ENCODE measurements at places on chromosomes 2 and 18. TPM values are rescaled to one million over a fixed set of nuclear protein-coding genes. Genes with fewer than 3 reads are reported as not detected.

The KLHL14 gene
- total RNA-seq = not detected

The PJVK gene
- 1.5 TPM for total RNA-seq

The CCDC141 gene
- total RNA-seq = 270 TPM

The GTF3C2 gene
- 22.0 TPM for total RNA-seq

DNA sequence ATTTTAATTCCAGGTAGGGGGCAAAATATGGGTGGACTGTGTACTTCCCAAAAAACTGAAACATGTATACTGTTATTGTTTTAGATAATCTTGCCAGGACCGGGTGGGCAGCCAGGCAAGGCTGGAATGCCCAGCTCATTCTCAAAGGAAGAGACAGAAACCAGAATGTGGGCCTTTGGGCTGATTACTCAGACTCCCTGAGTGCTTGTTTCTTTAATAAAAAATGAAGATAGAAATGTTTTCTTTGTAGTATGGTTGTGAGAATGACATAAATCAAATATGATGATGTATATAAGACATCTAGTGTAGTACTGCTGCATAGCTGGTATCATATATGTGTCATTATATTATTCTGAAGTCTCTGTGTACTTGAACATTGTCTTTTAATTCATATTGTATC, 231.6 kb upstream of the NT5C1B start:
- no peaks in the 10 kb centered on the region for H3K4me1 ChIP-seq
- DNase-seq = no peak
- H3K4me3 ChIP-seq = no peak overlapping the region
- H3K27me3 ChIP-seq = no peaks in the 10 kb centered on the region

DNA sequence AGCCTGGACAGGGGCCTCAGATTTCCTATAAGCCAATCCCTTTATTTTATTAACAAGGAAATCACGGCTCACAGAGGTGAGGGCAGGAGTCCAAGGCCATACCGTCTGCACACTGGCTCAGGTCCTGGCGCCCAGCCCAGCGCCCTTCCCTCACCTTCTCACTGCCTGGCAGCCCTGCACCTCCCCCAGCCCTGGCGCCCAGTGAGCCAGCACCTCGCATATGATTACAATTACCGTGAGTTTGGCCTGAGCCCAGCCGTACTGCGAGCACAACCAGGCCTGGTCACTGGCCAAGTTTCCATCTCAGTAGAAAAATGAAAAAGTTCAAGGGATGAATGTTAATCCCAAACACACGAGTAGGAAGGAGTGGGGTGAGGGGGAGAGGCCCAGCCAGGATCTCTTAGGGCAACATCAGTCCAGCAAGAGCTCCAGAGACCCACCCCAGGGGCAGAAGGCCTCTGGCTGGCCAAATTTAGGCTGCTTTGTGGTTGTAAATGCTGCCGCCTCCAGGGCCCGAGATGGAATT, 68.4 kb downstream of the MCFD2 start:
- H3K4me1 ChIP-seq = peaks cover 68% of the 10 kb centered on the region
- DNase-seq = peak; percentile 96
- H3K4me3 ChIP-seq = no peak overlapping the region
- peak overlapping the region; percentile 92 for H3K27ac ChIP-seq
- no peaks in the 10 kb centered on the region for H3K27me3 ChIP-seq
- H3K36me3 ChIP-seq = no peaks in the 10 kb centered on the region

DNA sequence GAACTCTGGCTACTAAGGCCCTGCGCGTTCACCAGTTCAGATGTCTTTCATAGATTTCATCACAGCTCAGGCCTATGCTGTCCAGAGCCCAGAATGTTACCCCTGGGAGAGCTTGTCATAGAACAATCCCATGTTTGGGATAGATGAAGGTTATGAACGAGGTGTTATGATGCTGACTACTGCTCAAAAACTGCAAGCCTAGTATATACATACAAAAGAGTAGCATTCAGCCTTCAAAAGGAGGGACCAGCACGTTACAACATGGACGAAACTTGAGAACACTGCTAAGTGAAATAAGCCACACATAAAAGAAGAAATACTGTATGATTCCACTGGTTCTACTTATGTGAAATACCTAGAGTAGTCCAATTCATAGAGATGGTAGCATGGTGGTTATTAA, 401.9 kb downstream of the NBAS start:
- H3K4me1 ChIP-seq = no peaks in the 10 kb centered on the region
- H3K27ac ChIP-seq = no peak overlapping the region
- no peaks in the 10 kb centered on the region for H3K36me3 ChIP-seq
- no peak for DNase-seq

GRCh38 chr2:128817813-128818212, 499.1 kb upstream of the HS6ST1 start:
- H3K4me3 ChIP-seq = no peak overlapping the region
- DNase-seq = no peak
- no peaks in the 10 kb centered on the region for H3K27me3 ChIP-seq
- no peaks in the 10 kb centered on the region for H3K36me3 ChIP-seq

DNA sequence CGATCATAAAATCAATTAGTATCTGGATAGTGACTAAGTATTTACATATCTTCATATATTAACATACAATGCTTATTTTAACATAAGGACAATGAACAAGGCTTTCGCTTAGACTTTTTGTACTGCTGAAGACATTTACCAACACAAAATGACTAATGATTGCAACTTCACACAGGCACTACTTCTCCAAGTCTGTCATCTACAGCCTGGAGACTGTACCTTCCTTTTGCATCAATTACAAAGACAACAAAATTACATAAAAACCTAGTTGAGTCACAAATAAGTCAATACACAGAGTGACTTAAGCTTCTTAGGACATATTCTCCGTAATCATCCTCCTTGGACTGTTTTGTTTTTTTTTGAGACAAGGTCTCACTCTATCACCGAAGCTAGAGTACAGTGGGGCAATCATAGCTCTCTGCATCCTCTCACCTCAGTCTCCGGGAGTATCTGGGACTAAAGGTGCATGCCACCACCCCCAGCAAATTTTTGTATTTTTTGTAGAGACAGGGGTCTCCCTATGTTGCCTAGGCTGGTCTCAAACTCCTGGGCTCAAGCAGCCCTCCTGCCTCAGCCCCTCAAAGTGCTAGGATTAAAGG, 15.9 kb downstream of the PUM2 start:
- peaks cover 57% of the 10 kb centered on the region for H3K4me1 ChIP-seq
- H3K36me3 ChIP-seq = no peaks in the 10 kb centered on the region
- H3K4me3 ChIP-seq = no peak overlapping the region

GRCh38 chr2:86020984-86021383, 84.7 kb downstream of the POLR1A start:
- no peak for DNase-seq
- no peak overlapping the region for H3K4me3 ChIP-seq
- H3K27ac ChIP-seq = no peak overlapping the region
- peaks cover 9% of the 10 kb centered on the region for H3K36me3 ChIP-seq
- peaks cover 13% of the 10 kb centered on the region for H3K4me1 ChIP-seq
- H3K27me3 ChIP-seq = peaks cover 11% of the 10 kb centered on the region

- peak overlapping the region; percentile 10 for H3K27ac ChIP-seq
- no peak overlapping the region for H3K4me3 ChIP-seq
- no peak for DNase-seq
- H3K36me3 ChIP-seq = no peaks in the 10 kb centered on the region
These were observed 161.5 kb upstream of the FOSL2 start for GRCh38 chr2:28231110-28231631.

Measured in heart right ventricle (tissue), 16 donors.